Hindlimb muscle (tissue), 1 donor: ENCODE measurements at places on chromosomes 16 and 17.

- no peak for DNase-seq
These were observed 78.9 kb downstream of the CMIP start for GRCh38 chr16:81523387-81524115.

DNA sequence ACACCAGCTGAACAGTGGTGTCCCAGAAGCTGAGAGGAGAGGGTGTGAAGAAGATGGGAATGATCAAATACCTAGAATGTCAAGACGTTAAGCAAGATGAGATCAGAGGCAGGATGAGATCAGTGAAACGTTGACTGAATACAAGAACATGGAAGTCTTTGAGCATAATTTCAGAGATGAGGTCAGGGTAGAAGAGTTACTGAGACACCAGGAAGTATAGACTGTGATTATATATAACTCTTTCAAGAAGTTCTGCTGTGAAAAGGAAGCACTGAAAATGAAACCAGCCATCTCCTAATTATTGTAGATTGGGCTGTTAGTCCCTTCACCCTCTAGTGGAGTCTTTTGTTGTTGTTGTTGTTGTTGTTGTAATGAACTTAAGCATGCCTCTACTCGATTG, 9.1 kb downstream of the SHCBP1 start:
- DNase-seq, result no peak

GRCh38 chr17:35947156-35947585, 3.7 kb upstream of the LYZL6 start:
- DNase-seq, result no peak

- DNase-seq, result no peak
These were observed 19.4 kb downstream of the CIBAR2 start for GRCh38 chr16:85092851-85093250.

DNA sequence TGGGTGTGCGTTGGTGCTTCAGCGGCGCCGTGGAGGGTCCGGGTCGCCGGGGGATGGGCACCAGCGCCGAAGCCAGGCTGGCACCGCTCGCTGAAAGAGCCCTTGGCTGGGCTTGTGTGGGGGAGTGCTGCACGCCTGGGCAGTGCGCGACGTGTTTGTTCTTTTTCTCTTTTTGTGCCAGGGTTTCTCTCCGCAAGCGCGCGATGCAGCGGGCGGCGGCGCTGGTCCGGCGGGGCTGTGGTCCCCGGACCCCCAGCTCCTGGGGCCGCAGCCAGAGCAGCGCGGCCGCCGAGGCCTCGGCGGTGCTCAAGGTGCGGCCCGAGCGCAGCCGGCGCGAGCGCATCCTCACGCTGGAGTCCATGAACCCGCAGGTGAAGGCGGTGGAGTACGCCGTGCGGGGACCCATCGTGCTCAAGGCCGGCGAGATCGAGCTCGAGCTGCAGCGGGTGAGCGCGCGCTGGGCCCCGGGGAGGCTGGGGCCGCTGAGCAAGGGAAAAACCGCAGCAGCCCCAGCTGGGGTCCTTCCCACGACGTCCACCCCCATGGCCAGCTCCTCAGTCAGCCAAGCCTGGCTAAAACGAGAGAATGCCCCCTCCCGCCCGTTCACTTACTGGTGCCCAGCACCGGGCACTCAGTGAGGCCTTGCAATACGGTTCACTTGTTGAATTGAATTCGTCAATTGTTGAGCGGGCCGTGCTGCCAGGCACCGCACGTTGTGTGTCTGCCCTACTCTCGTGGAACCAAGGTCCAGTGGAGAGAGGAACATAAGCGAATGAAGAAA, 541 bp downstream of the GPT2 start:
- DNase-seq, result no peak

DNA sequence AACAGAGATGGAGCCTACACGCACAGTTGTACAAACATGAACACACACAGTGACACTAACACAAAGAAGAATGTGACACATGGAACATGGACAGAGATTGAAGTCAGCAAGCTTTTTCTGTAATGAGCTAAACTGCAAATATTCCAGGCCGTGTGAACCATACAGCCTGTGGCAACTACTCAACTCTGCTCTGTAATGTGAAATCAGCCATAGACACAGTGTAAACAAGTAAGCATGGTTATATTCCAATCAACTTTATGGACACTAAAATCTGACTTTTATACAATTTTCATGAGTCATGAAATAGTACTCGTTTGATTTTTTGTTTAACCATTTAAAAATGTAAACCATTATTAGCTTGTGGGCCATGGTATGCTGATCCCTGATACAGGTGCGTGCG, 120.2 kb downstream of the SMG6 start:
- no peak for DNase-seq

DNA sequence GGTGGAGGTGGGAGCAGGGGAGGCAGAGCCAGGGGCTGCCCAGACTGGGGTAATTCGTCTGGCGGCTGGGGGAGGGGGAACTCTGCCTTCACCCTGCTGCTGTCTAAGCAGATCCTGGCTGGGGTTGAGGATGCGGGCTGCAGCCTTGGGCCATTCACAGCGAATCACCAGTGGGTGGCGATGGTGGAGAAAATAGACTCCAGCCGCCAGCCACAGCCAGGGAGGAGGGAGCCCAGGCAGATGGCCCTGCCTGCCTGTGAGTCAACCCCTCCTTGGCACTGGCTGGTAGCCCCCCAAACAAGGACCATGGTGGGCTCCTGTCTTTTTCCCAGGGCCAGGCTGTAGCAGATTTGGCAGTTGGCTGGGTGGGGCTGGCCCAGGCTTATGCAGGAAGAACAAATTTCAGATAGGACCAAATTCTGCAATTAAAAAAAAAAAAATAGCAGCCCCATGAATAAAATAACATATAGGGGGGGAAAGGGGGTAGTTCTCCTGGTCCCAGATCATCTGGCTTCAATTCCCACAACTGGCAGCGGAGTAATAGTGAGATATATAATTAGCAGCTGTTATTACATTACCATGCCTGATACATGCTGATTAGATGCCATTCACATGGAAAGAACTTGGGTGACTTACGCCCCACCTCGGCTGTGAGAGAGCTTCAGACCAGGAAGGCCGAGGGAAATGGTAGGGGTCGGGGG, 41.5 kb upstream of the CDH5 start:
- no peak for DNase-seq

GRCh38 chr17:82215095-82215971, 2.7 kb upstream of the CCDC57 start:
- DNase-seq, result no peak

DNA sequence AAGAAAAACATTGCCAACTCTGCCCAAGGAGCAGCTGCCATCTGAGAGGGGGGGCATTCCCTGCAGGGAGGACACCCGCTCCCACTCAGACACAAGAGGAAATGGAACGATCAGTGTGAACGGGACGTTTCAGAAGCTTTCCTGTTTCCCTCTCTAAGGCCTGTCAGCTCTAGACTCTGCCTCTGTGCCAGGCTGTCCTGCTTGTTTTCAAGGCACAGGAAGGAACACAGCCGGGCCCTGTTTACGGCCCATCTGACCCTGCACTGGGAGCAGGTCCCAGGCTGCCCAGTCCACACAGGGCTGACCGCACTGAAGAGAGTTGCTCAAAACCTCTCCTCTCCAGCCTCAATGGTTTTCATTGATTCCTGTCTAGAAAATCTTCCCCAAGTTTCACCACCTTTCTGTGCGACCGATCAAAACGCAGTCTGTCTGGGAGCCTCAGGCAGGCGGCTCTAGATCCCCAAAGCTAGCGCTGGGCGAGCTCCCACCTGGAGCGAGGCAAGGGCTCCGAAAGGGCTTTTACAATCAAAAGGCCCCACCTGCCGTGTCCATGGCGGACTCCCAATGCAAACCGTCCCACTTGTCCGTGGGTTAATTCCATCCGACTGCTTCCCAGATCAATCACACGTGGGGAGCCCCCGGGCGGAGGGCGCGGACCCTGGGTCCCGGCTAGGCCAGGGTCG, 1.5 kb downstream of the PIEZO1 start:
- no peak for DNase-seq

- no peak for DNase-seq
These were observed 30.5 kb upstream of the NXPH3 start for GRCh38 chr17:49545007-49545660.

GRCh38 chr17:1351971-1352370, 48.1 kb downstream of the YWHAE start:
- DNase-seq, result no peak

DNA sequence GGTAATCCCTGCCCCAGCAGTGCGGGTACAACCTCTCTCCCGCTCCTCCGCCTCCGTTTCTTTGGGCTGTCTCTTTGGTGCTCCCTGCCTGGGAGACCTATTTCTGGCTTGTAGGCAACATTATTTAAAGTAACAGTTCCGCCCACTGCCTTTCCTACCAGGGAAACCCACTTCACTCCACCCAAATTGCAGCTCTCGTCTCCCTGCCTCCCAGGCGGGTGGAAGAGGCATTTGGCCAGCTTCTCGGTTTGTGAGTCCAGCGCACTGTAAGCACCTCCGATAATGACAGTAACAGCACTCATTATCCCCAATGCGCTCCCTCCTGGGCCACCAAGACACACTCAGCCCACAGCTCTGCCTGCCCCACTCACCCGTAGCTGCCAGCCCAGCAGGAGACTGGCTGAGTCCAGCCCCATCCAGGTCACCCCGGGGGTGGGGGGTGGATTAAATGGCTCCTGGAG, 165.1 kb upstream of the CDC42EP4 start:
- DNase-seq, result peak; percentile 17

DNA sequence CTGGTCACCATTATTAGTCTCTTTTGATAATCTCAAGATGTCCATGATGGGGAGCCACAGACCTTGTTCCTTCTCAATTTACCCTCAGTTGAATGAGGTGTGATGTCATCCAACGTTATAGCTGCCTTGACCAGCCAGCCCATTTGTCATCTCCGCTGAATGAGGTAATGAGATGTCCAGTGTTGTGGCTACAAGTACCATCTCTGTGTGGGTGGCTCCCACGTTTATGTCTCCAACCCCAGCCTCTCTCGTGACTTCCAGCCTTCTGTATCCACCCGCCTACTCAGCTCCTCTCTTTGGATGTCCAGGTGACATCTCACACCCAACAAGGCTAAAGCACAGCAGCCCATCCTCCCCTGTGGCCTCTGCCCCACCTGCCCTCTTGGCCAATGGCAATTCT, 18.2 kb downstream of the DNAH17 start:
- DNase-seq, result no peak

DNA sequence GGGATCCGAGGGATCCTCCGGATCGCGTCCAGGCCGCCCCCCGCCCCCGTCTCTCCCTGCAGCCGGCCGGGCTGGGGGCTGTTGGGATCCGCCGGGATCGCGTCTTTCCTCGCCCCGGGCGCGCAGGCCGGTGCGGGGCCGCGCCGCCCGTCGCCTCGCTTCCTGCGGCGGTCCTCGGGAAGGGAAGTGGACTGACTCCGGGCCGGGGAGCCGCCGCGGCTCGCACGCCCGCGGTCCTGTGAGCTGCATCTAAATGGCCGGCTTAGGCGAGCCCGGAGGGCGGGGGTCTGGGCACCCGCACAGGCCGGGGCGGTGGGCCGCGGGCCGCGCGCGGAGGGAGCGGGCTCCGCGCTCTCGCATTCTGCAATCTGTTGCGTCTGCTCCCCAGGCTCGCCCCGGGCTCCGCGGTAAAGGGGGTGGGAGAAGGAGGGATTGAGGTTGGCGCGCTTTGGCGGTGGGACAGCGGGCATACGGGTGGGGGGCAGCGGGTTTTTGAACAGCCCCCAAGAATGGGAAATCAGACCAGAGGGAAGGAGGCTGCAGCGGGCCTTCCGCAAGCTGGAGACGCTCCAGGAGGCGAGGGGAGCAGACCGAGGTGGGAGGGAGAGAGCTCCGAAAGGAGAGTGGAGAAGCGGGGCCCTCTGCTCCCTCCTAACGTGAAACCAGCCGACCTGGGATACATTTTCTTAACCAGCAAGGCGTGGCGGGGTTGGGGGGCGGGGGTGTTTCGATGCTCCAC, 2.2 kb downstream of the TMEM132E start:
- DNase-seq, result peak; percentile 38

DNA sequence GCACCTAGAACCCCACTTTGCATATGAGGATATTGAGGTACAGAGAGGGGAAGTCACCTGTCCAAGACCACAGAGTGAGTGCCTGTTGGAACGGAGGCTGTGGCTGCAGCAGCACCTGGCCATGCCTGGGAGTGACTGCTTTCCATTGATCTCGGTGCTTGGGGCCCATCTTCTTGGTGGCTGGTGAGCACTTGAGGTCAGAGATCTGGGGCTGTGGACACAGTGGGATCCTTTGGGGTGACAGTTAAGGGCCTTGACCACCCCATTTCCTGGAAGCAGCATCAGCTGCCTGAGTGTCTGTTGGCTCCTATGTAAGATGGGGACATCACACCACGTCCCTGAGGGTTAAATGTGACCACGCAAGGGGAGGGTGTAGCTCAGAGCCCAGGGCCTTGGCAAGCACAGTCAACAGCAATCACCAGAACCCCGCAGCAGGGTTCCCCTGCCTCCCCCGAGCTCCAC, 111.7 kb downstream of the IRF8 start:
- DNase-seq, result no peak

- DNase-seq, result peak; percentile 26
These were observed 83.2 kb downstream of the SPECC1 start for GRCh38 chr17:20092261-20092867.

- no peak for DNase-seq
These were observed 257.4 kb upstream of the IRX5 start for GRCh38 chr16:54673313-54673712.

DNA sequence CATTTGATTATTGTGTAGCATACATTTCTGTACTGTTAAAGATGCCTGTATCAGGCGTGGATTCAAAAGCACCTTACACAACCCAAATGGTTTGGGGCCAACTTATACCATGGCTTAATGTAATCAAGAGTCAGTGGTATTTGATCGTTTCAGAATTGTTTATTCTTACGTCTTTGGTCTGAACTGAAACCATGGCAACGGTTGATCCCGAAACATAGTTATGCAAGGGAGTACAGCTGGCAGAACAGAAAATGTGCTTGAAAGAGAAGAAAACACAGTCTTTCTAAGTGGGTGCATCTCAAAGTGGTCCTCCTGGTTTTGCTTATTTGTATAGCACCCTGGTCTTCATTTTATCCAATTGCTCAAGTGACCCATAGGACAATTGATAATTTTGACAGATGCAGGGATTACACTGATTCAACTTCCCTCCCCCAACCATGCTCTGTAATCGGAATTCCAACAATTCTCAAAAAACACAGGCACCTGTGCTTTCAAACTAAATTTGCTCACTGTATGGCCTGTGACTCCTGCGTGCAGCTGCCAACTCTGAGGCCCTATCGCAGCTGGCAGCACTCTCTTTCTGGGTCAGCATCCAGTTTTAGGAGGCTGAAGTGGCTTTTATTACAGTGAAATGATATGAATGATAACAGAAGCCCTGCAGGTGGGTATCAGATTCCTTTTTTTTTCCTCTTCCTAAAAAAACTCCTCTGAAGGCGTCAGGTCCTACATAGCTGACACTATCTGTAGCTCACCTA, 77.0 kb upstream of the AXIN2 start:
- DNase-seq, result peak; percentile 44
